ENCODE measurements at places on chromosomes 3 and 15.

DNA sequence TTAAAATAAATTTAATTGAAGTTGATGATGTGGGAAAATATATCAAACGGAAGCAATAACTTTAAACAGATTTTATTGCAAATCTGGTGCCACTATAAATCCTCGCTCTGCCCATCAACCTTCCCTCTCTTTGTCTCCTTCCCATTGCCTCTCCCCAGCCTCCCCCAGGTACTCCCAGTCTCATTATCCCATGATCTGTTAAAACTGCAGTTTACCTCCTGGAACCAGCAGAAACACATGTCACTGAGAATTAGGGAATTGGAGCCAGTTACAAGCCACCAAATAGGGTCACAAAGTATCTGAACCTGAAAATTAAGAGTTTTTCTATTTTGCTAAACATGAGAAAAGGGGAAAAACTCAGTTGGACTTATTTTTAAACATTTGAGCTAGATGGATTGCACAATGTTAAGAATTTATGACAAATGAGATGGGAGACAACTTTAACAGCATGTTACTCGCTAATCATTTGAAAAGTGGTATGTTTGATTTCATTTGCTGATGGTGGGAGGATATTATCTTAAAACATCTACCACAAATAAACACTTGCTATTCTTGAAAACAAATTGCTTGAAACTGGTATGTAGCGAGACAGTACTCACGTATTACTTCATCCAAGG is 2.4 kb downstream of the PLCH1 start:
- no peak for DNase-seq

- no peak for DNase-seq
These were observed 68.3 kb upstream of the SLC12A8 start for GRCh38 chr3:125280668-125281361.

DNA sequence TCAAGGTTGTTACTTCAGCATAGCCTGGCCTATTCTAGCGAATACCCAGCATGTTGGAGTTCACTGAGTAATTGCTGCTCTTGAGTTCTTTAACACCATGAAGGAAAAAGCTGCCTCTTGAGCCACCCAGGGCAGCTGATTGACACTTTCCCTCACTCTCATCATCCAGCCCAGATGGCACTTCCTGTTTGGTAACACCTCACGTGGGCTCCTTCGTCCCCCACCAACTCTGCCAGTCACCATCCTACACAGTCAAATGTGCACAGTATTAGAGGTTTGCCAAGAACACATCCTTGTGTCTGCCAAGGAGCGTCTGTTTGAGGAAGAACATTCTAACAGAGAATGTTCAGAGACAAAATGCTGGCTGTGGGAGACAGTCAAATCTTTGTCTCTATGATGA is 266.3 kb downstream of the RPLP1 start:
- DNase-seq: no peak

DNA sequence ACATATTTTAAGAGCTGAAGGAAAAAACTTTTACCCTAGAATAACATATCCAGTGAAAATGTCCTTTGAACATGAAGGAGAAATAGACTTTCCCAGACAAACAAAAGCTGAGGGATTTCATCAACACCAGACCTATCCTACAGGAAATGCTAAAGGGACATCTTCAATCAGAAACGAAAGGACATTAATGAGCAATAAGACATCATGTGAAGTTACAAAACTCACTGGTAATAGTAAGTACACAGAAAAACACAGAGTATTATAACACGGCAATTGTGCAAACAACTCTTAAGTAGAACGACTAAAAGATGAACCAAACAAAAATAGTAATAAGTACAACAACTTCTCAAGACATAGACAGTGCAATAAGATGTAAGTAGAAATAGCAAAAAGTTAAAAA is 3.5 kb upstream of the ZSCAN2 start:
- no peak for DNase-seq

- DNase-seq: no peak
These were observed 20.7 kb downstream of the TIMP4 start for GRCh38 chr3:12138044-12138443.

DNA sequence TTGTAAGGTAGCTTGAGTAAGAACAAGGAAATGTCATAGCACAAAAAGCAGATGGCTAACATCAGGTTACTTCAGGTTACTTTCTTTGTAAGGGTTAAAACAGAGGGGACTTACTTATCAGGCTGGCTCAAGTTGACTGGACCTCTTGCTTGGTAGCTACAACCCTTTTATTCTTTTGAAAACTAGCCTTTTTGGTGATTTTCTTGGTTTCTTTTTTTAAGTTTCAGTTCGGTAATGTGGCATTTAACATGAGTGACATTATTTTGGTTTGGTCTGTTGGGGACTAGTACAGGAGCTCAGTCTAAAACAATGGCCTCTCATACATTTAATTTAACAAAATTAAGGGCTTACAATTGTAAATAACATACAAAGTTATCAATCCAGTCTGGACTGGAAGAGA is 621.4 kb downstream of the OTOL1 start:
- DNase-seq: no peak

DNA sequence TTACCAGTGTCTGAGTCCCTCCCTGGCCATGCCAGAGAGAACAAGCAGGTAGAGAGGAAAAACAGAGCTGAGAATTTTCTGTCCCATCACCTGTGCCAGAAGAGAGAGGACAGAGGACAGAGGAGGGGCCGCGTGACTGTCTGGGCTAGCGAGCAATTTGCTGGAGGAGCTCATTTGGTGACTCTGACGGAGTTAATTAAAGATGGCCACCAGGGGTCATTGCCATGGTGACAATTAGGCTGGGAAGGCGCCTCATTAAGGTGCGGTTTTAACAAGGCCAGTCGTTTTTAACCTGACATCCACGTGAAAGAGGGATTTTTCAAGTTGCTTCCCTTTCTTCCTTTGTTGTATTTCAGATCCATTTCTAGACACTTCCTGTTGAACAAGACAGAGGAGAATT is 72.4 kb downstream of the RHCG start:
- no peak for DNase-seq

GRCh38 chr15:28184166-28184565 is 85.1 kb upstream of the OCA2 start:
- no peak for DNase-seq

DNA sequence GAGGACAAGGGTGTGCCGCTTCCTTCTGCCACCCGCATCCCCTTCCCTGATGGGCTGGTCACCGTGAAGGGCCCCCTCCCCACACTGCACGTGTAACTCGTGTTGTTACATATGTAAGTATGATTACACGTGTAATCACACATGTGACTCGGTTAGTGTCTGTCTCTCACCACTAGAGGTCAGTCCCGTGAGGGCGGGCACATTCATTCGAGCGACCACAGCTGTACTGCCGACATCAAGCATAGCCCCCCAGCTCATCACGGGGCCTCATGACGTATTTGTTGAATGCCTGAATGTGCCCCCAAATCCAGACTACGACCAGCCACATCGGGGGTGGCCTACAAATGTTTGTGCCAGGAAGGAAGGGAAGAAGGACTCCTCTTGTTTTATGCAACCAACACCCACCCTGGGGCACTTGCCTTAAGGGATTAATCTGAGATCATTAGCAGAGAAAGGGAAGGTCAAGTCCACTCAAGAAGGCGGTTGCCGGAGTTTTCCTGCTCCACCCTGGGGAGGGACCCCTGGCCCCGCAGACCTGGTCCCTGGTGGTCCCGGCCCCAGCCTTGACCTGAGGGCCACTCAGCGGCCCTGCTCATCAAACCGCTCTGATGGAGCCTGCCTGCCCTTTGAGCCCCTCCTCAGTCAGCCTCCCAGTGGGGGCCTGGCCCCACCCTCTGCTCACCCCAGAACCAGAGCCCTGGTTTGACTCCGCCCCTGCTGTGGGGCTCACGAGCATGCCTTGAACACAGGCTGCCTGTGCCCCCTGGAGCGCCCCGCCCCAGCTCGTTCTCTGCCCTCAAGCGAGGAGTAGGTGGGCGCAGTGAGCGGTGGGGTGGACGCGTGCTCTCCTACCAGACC is 52.8 kb downstream of the RGMA start:
- no peak for DNase-seq

DNA sequence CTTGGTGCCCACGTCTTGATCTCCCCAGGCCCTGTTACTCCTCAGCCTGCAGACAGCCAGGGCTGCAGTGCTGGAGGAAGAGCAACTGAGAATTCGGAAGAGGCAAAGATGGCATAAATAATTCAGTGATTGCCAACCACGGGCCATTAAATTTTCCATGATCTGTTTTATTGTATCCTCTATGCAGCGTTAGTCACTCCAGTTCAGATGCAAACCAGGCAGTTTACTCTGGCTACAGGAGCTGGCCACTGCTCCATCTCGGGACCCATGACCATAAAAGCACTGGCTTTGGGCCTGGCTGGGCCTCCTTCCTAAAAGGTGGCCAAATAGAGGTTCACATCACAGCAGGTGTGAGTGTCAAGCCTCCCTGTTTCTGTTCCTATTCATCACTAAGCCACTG is 137.6 kb upstream of the TLE3 start:
- DNase-seq: no peak

DNA sequence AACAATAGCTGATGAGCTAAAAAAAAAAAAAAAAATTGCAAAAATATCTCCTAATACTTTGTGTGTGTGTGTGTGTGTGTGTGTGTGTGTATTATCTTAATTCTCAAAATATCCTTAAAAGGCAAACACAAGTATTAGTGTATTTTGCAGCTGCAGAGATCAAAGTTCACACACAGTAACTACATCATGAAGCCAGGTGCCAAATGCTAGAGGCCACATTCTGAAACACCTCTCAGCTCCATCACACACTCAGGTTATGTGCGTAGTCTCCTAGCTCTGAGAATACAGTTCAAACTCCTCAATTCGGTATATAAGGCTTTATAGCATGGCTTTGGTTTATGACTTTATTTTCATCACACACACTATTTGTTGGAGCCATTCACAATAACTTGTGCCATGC is 33.5 kb upstream of the PPARG start:
- no peak for DNase-seq

DNA sequence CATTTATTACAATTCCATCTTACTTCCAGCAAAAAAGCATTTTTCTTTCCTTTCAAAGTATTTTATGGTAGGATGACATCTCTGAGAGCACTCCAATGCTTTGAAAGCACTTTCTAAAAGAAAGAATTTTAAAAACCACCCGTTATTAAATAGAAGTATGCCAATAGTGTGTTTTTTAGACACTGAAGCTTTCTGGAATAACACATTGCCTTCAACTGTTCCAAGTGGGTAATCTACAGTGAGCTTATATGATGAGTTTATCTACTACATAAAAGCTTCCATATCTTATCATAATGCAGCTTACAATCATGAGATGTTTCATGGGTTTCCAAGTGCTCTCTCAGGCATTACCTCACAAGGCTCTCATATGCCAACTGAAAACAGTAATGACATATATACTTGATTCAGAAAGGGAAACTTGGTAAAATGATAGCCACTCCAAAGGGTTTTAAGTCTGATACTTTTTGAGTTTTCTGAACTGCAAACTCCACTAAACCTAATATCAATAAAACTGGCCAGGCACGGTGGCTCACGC is 14.1 kb downstream of the CMTM6 start:
- no peak for DNase-seq

GRCh38 chr3:190205739-190206138 is 85.0 kb upstream of the P3H2 start:
- DNase-seq: no peak

GRCh38 chr3:126515066-126515706 is 2.4 kb downstream of the UROC1 start:
- no peak for DNase-seq

DNA sequence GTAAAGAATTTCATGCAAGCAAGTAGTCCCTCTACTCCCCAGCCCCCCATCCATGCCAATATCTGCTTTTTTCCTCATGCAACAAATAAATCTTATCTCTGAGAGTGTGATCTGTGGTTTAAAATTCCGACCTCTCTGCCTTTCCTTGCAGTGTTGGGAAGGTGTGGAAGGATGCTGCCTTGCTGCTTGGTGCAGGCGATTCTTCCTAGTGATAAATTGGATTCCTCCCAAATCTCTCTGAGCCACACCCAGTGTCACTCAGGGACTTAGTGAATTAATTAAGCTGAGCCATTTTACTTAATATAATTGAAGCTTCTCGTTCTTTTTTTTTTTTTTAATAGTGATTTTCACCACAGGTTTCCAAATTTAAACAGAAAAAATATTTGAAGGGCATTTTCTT is 3.4 kb downstream of the GAP43 start:
- no peak for DNase-seq

- no peak for DNase-seq
These were observed 16.6 kb downstream of the BTLA start for GRCh38 chr3:112482675-112483074.

DNA sequence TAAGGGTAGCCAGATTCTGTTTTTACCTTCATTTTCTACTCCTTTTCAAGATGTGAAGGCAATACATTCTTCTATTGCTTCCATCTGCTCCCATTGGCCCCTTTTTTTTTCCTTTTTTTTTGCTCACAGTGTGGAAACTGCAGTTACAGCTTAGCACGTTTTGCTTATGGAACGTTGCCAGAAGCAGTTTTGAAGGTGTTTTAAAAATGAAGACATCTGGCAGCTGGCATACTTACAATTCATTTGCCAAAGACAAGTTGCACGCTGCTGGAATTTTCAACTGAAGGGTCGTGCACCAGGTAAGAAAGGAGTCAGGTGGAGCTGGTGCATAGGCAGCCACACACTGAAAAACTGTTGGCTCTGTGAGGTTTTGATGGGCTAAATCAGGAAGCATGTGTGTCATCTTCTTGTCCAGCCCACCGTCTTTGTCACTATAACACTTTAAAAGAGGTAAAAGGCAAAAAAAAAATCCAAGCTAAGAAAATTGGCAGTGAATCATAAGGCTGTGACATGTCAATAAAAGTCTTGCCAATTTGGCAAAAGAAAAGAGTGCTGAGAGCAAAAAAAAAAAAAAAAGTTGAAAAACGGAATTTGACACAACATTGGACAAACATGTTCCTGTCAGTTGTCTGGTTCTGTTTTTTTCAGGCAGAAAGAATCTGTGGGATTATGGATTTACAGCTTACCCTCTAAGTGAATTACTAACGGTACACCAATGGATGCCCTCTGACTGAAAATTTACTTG is 225.4 kb upstream of the SOX2 start:
- DNase-seq: no peak

- no peak for DNase-seq
These were observed 524.7 kb downstream of the GRM7 start for GRCh38 chr3:7385635-7386034.

DNA sequence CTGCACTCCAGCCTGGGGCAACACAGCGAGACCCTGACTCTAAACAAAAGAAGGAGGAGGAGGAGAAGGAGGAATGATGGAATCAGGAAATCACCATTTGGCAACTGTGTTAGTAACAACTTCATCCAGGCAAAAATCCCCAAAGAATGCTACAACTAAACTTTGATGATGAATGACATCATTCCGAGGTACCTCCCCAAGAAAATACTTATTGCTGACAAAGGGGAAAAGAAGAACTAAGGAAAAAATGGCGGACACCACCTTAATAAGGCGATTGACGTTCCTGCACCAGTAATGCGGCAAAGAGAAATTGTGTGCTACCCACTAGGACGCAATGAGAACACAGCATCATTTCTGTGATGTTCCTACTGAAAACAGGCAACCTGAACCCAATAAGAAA is 78.2 kb upstream of the SLC6A11 start:
- no peak for DNase-seq

DNA sequence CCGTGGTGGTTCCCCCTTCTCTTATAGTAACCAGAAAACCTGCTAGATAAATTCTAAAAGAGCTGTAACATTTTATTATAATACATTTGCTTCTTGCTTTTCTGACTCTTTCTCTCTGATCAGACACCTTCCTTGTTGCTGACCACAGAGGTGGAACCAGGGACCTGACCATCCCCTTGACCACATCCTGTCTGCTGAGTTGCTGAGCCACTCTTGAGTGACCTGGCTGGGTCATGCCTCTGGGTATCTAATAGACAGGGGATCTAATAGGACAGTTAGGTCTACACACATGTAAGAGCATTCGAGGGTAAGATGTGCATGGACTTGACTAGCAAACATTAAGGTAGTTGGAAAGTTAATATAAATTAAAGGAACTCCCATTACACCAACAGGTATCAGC is 22.8 kb upstream of the TRIM59 start:
- DNase-seq: no peak
